Astrocyte of the hippocampus (primary cell): ENCODE measurements at places on chromosomes 4 and X.

DNA sequence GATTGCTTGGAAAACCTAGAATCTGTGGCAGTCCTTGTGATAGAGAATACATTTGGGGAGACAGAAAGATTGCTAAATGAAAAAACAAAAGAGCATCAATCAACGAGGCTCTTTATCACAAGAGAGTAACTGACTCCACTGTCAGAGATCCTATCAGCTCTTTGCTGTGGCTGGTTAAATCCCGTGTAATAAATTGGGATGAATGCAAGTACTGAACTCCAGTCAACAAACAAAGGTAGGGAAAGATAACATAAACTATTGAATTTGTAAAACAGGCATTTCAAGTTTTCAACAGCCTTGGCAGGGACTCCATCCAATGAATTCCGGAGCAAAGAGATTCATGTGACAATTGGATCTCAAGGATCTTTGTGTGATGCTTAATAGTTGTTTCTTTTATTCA lies 21.3 kb downstream of the MMRN1 start:
- no peak for DNase-seq

DNA sequence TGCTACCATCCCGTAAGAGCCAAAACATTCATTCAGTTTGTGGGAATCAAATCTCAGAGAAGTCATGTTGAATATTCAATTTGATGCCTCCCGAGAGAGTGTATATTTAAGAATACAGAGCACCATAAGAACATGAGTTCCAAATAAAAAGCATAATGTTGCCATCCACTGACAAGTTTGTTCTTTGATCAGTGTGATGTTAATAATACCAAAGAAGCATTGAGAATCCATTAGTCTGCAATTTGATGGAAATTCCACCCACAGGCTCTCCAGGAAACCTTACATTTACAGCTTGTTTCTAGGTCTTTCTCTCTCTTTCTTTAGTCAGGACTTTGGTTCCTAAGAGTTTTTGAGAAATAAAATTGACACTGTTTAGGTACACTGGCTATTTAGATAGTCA lies 200.6 kb upstream of the SFRP2 start:
- DNase-seq = no peak

DNA sequence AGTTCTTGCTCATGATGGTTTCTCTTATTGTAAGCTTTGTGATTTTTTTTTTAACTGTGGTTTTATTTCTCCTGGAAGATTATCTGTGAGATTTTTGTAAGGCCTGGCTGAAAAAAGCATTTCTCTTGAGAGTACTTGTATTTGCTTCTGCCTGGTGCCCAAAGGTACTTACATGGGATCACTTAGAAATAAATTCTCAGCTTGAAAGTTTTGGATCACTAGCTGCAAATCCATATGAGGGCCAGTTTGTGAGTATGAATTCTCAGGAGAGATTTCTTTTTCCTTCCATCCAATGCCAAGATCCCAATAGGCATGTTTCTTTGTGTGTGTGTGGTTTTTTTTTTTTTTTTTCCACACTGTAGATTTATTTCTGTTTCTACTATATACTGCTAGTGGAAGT lies 1884.7 kb upstream of the PCDH7 start:
- DNase-seq = no peak

DNA sequence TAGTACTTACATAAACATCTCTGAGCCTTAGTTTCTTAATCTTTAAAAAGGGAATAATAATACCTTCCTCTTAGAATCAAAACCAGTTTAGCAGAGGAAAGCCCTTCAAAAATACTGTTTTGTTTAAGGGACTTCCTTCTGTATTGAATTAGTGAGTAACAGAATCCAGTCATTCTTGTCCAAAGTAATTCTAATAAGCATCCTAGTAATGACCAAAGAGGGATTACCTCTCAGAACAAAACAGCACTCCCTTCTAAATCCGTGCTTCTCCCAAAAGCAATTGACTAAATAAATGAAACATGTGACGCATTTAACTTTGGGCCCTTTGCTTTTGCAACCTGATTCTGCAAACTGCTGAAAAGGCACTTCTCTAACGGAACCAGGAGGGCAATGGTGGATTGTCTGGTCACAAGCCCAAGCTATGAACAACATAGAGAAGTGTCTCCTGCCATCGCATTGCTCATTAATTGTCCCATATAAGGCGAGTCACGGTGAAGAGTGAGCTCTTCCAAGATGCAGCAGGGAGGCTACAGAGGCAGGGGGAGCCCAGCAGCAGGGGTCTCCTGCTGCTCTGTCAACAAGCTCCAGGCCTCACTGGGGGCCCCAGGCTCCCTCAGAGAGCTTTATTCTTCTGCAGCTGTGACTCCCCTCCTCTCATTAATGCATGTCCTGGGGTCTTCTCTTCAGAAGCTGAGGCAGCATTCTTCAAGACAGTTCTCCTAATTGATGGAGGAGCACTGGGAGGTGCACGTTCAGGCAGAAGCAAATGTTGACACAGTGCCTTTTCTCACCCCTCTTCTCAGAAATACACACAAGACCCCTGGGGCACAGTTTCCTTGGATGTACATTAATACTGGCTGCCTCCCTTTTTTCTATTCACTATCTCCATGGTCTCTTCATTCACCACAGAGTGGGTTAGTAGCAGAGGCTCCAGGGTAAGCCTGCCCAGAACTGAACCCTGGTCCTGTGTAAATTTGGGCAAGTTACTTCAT lies 419.6 kb upstream of the RASGEF1B start:
- DNase-seq = no peak

- DNase-seq = no peak
Measured at GRCh38 chrX:67953658-67954057, 409.8 kb downstream of the AR start.

DNA sequence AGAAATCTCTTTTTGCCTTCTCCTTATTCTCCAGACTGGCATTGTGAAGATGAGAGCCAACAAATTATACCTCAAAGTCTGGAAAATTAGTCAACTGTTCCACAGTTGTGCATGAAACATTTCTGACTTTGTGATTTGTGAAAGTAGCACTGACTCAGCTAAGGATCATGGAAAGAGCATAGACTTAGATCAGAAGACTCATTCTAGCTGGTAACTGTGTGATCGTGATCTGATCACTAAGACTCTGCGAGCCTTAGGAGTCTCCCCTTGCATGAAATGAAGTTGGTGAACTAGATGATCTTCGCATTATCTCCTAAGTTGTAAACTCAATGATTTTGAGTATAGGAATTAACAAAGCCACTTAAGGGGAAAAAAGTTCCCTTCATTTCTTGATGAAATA lies 668.1 kb downstream of the RPA4 start:
- DNase-seq = no peak

- no peak for DNase-seq
Measured at GRCh38 chr4:15254236-15254880, 173.5 kb upstream of the C1QTNF7 start.

- DNase-seq = no peak
Measured at GRCh38 chr4:34845926-34846325, 1398.4 kb downstream of the ARAP2 start.

- DNase-seq = no peak
Measured at GRCh38 chrX:47248576-47248975, 15.8 kb downstream of the USP11 start.

- DNase-seq = no peak
Measured at GRCh38 chr4:163300445-163300844, 32.0 kb downstream of the NPY1R start.

DNA sequence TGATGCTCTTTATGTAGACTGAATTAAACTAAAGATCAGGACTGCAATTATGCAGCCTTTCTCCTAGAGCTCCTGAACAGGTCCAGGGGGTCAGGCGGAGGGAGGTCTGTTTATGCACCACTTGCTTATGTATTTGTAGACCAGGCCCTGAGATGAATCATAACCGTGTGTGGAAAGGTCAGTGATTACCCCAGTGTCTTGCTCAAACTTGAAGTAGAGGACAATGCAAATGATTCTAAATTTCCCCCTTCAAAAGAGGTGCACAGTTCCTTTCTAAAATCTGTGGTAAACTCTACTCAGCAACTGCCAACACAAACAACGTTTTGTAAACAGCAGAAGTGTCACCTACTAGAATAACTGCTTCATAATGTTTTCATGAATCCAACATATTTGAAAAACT lies 13.0 kb upstream of the TBC1D9 start:
- DNase-seq = no peak

DNA sequence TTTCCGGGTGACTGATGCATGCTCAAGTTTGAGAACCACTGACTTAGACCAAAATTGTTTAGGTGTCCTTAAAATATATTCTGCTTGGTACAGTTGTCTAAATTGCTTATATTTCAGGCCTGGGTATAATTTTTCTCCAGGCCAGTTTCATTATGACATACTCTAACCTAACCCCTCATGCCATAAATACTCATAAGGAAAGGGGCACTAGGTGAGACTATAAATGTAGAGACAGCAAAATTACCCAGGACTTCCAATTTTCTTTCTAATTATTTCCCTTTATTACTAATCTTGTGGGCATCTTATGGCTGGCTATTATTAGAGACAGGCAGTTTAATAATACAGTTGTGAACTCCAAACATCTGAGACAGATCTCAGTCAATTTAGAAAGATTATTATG lies 150.2 kb downstream of the RRAGB start:
- DNase-seq = no peak

GRCh38 chr4:83390944-83391343 lies 56.3 kb upstream of the HPSE start:
- no peak for DNase-seq
